ENCODE measurements at places on chromosomes 12 and 14.

DNA sequence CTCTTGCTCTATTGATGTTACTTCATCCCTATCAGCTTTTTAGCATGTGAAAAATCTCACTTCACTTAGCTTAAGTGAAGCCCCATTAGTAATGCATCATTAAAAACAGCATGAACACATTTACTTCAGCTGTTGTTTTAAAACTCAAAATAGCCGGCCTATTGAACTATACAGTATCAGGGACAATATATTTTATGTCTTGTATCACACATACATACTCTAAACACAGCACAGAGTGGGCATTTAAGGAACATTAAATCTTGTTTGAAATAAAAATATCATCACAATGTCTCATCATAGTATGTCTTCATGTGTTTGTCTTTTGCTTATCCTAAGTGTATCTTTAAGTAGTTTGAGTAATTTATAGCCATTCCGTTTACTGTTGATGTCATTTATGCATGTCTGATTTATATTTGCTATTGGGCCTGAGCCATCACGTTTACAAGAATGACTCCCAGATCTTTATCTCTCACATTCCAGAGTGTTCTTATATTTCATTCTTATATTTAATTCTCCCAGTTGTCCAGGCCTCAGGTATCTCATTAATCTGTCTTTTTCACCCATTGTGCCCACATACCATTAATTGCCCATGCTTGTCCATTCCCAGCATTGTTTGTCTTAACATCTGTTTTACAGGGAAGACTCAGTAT, 57.5 kb downstream of the ARHGAP5 start:
- DNase-seq, result no peak

DNA sequence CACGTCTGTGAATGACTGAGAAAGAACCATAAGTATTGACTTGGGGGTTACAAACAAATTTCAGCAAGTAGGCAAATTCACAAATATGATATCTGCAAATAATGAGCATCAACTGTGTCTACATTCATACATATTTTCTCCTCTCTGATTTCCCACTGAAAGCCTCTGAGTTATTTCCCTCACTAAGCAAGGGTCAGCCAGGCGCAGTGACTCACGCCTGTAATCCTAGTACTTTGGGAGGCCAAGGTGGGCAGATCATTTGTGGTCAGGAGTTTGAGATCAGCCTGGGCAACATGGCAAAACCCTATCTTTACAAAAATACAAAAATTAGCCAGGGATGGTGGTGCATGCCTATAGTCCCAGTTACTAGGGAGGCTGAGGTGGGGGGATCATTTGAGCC, 80.8 kb downstream of the SLC25A21 start:
- DNase-seq, result no peak

DNA sequence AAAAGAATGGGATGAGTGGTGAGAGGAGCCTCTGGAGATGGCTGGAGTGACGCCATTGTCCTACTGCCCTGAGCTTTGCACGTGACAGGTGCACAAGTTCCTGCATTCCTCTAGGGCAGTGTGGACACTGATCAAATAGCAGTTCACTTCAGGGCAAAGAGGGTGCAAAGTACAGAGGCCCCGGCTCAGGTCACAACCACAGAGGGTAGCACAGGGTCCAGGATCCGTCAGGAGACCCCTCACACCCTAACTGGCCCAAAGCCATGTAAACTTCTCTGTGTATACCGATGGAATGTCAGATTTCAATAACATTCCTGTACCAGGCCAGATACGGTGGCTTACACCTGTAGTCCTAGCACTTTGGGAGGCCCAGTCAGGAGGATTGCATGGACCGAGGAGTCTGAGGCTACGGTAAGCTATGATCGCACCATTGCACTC, 10.4 kb upstream of the FBLN5 start:
- no peak for DNase-seq

- DNase-seq, result peak; percentile 77
These were observed 896 bp downstream of the EIF5 start for GRCh38 chr14:103334644-103335622.

GRCh38 chr12:2097617-2098016, 44.8 kb downstream of the CACNA1C start:
- DNase-seq, result no peak

DNA sequence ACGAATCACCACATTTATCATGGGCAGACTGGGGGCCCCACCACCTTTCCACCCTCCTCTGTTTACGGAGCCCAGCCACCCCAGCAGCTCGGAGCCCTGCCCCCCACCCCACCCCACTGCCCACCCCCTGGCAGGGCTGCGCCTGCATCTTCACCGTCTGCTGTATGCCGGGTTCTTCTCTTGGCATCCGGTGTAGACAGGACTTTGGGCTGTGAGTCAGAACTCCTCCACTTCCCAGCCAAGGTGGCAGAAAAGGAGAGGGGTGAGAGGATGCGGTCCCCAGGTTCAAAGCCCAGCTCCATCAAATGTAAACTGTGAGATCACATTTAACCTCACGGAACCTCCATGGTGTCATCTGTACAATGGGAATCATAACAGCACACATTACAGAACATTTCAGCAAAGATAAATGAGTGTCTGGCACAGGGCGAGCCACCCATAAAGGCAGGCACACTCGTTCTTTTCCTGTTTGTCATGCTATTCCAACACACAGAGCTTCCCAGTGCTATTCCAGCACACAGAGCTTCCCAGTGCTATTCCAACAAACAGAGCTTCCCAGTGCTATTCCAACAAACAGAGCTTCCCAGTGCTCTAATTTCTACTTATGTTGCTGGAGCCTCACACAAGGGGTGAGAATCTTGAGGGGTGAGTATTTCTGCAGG, 292.7 kb upstream of the RTL1 start:
- no peak for DNase-seq

All from GM20000 (cell line).